ENCODE measurements at places on chromosomes 1 and 21.

DNA sequence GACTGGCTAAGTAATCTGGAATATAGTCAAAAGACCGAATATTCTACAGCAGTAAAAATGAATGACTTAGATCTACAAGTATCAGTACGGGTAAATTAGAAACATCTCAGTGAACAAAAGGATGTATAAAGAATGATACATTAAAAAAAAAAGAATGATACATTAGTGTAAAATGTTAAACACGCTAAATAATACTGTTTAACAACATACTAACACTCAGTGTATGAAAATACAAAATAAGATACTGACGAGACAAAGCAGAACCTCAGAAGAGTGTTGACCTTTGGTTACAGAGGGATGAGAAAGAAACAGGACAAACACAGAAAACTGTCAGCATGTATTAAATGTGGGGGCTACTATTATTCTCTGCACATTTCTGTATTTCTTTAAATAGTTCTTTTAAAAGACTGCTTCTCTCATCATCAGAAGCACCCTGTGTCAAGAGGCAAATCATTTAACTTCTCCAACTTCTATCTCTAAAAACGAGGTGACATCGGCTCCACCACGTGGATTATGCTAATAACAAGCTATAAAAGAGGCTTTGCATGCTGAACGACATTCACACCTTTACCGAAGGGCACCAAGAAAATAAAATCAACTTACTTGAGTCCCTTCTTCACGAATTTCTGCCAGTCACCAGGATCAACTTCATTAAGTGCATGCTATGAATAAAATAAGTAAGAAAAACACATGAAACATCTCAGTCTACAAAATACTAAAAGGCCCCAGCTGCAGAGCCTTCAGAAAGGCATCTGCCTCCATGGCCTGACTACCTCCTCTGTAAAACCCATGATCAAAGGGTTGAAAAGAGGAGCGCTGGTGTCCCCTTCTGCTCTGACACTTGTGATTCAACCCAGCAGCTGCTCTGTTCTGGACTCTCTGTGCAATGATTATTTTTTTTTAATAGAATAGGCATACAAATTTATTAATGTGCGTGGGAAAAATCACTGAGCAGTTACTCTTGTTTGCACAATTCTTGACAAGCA, 42.5 kb downstream of the MRAP start:
- no peak for DNase-seq

GRCh38 chr1:15953294-15953771, 22.6 kb downstream of the ZBTB17 start:
- DNase-seq: no peak

DNA sequence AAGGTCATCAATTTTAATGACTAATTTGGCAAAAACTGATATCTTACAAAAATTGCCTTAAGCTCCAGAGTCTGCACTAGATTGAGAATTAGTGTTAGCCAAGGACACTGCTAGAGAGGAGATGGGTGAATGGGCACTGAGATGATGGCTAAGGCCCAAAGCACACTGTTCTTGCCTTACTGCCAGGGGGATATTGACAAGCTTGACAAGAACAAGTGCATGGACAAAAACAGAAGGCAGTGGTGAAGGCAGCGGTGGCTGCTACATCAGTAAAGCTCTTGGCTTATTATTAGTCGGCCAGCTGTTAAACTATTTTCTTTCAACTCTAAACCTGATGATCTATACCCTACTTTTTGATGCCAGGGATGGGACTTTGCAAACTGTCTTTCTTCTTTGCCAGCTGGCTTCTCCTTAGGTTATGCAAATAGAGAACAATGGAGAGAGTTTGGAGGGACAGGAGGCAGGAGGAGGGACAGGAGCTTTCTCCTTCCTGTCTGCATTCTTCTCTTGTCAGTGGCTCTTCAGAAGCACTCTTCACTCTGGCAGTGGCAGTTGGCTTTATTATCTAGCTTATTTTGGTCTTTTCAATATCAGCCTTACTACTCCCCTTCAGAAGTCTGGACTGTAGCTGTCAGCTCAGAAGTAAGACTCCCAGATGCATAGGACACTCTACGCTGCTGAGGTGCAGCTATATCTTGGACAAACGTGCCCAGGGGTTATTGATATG, 853.5 kb upstream of the TMPRSS15 start:
- no peak for DNase-seq

GRCh38 chr1:229133811-229134210, 137.1 kb upstream of the RAB4A start:
- no peak for DNase-seq

DNA sequence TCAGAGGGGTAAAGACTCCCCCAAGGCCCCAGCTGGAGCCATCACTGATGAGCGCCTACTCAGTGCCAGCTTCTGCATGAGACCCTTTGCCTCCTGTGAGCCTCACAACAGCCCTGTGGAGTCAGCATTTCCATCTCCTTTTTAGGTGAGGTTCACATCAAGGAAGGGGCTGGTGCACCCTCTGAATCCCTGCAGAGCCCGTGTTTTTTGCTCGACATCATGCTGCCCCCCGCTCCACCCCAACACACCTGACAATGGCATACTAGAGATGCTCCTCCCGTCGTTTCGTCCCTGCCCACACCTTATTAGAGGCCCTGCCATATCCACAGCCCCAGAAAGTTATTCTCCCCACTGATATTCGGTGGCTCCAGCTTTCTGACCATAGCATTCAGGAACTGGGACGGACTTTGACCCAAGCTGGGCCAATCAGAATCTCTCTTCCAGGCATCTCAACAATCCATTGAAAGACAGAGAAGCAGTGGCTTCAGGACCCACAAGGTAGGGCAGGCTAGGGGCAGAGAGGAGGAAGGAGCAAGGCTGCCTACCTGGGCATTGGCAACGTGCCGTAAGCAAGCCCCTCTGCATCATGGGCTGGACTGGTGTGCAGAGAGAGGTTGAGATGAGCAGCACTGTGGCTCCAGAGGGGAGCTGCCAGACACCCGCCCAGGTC, 32.7 kb downstream of the EPHA10 start:
- no peak for DNase-seq

GRCh38 chr1:116426401-116426800, 53.4 kb downstream of the ATP1A1 start:
- no peak for DNase-seq

DNA sequence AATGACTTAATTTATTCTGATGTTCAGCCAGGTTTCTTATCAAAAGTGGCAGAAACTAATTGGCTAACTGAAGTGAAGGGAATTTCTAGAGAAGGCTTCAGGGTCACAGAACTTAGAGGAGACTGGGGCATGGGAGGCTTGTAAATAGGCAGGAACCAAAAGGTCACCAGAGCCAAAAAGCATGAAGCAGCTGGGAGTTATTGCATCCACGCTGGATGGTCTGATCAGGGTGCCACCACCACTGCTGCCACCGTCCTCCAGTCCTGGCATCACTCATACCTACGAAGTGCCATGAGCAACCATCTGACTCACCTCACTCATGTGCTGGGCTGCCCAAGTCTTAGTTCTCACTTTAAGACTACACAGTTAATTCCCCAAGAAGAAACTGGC, 82.5 kb upstream of the DPH5 start:
- DNase-seq: no peak

GRCh38 chr1:32869923-32870614, 643 bp downstream of the FNDC5 start:
- DNase-seq: no peak

GRCh38 chr1:92817986-92818764, 13.7 kb upstream of the RPL5 start:
- DNase-seq: no peak

DNA sequence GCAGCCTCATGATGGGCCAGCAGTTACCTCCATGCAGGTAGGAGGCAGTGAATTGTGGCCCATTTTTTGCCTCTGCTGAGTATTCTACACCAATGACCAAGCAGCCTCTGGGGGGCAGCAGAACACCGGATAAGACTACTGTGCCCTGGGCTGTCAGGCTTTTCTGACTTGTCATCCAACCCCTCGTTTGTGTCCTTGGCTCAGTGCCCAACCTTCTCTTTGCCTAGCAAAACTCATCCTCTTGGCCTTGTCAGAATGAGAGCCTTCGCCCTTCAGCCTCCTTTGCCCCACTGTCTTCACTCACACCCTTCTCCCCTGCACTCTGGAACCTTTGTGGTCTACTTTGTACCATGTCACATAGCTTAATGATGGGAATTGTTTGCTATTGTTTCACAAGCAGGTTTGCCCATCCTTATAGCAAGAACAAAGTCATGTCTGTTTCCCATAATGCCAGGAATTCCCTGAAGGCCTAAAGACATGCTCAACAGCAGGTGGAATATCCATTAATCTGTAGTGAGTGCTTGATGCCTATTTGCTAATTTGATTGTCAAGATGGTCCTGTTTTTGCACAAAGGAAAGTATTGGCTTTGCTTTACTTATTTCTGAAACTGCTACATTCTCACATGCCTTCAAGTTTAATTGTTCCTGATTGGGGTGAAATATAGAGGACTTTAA, 255.9 kb downstream of the HHAT start:
- peak; percentile 30 for DNase-seq

DNA sequence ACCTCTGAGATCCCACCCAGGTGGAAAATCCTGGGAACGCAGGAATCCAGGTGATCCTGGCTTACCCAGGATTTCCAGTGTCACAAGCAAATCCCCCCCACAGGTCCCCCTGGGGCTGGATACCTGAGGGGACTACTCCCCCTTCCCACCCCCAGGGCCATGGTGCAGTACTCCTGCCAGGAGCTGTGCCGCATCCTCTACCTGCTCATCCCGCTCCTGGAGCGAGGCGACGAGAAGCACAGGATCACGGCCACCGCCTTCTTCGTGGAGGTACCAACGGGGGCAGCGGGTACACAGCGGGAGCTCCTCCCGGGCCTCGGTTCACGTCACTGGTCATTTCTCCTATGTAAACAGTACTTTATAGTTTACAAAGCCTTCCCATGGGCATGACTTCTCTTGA, 20.4 kb upstream of the TTC4 start:
- no peak for DNase-seq

DNA sequence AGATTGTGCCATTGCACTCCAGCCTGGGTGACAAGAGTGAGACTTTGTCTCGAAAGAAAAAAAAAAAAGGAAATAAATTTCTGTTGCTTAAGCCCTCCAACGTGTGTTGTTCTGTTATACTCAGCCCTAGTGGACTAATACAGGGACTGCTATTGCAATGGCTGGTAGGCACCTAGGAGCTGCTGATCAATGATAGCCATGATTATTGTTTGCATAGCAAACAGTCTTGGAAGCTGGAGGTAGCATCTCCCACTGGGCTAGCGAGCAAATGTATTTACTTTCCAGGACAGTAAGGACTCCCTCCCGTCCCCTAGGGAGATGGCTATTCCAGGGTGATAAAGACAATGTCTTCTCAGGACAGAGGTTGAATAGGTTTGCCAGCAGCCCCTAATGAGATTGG, 13.5 kb upstream of the TNFRSF8 start:
- DNase-seq: no peak

DNA sequence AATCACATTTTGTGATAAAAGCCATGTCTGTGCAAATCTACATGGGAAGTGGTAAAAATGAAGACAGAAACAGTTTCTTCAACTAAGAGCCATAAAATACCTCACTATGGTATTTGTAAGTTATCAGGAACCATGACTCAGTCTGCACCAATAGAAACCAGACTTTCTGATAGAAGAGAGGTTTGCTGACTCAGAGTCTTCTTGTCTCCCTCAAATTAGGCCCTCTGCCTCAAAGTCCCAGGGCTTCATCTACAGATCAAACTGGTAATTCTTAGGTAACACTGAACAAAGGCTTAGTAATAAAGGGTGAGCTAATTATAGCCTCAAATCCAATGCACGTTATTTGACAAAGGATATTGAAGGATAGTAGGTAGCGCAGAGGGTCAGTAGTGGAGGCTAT, 30.9 kb upstream of the SSX2IP start:
- peak; percentile 42 for DNase-seq

- DNase-seq: no peak
Measured at GRCh38 chr1:47930210-47930840, 66.9 kb downstream of the TRABD2B start.

GRCh38 chr1:228207381-228207810, 448 bp upstream of the OBSCN start:
- no peak for DNase-seq

GRCh38 chr1:49297783-49298182, 521.1 kb upstream of the BEND5 start:
- no peak for DNase-seq

DNA sequence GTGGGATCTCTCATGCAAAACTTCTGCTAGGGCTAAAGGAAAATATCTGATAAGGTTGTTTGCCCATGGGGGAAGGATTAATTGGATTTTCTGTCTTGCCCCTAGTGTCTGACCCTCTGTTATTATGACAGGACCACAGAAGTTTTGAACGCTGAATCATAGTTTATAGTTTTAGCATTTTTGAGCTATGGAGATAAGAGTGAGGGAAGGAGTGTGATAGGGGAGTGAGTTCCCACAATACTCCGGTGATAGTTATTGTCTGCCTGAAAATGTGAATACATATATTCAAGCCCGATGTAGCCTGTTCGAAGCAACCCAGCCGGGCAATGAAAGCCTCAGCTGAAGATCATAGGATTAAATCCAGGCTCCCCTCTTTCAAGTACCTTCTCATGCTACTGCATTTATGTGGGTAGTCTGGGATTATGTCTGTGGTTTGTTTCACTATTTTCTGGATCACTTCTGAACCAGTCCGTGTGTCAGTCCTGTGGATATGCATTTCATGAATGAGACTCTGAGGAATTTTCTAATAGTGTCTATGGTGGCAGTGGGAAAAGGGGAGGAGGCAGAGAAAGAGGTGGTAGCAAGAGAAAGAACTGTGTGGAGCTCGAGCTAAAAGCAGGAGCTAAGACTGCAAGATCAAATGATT, 258.7 kb downstream of the DISC1 start:
- peak; percentile 69 for DNase-seq

DNA sequence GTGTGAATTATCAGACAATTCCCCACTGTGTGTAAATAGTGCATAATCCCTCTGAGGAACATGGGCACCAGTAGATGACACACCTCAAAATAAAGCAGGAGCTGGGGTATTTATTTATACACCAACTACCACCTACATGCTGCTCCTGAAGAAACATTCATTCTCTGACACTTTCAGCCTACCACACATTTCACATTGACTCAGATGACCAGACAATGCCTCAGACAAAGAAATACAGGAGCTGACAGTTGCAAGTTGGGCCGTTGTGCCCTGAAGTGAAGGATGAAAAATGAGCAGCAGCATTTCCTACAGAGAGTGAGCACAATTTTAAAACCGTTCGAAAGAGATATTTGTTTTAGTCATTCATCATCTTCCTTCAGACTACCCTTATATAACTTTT, 63.2 kb downstream of the RGS2 start:
- DNase-seq: no peak

DNA sequence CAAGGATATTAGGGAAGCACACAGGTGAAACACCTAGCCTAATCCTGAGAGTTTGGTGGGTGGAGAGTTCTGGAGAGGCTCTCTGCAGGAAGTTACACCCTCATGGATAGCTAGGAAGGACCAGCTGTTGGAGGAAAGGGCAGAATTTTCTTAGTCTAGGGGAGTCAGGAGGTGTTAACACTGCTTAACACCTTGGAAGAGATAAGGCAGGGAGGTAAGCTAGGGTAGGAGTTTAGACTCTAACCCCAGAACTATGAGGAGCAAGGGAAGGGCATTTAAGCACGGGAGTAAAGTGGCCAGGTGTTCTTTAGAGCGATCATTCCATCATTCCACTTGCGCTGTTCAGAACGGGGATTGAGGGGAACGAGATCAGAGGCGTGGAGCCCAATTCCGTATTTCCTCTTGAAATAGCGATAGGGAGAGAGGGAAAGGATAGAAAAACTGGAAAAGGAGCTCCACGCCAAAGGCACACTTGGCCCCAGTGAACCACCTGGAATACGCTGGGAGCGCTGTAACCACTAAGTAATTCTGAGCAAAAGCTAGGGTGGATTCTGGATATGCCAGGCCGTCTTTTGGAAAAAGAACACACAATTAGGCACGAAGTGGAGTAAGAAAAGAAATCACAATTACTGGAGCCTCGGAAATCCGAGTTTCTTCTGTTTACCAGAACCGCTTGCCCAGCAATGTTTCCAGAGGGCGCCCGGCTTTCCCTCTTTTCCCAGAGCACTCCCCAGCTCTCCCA, 1.5 kb upstream of the GPR137B start:
- no peak for DNase-seq

Measured in non-pigmented ciliary epithelial cell (primary cell).